Trophoblast cell (in vitro differentiated cells and primary cell): ENCODE measurements at places on chromosomes 5 and 9.
A peak's percentile ranks its signal among the peaks of the same experiment; 100 is the strongest.

- DNase-seq, result no peak
These were observed 456.0 kb downstream of the RAB3C start for GRCh38 chr5:59038798-59039295.

- no peak for DNase-seq
These were observed 42.3 kb upstream of the MATR3 start for GRCh38 chr5:139251281-139251687.

- peak; percentile 99 for DNase-seq
These were observed 21.2 kb downstream of the DYNC2I2 start for GRCh38 chr9:128635266-128636023.

GRCh38 chr9:89160806-89161205 lies 17.8 kb downstream of the SHC3 start:
- no peak for DNase-seq

GRCh38 chr5:141845371-141845851 lies 32.8 kb downstream of the PCDH1 start:
- no peak for DNase-seq

DNA sequence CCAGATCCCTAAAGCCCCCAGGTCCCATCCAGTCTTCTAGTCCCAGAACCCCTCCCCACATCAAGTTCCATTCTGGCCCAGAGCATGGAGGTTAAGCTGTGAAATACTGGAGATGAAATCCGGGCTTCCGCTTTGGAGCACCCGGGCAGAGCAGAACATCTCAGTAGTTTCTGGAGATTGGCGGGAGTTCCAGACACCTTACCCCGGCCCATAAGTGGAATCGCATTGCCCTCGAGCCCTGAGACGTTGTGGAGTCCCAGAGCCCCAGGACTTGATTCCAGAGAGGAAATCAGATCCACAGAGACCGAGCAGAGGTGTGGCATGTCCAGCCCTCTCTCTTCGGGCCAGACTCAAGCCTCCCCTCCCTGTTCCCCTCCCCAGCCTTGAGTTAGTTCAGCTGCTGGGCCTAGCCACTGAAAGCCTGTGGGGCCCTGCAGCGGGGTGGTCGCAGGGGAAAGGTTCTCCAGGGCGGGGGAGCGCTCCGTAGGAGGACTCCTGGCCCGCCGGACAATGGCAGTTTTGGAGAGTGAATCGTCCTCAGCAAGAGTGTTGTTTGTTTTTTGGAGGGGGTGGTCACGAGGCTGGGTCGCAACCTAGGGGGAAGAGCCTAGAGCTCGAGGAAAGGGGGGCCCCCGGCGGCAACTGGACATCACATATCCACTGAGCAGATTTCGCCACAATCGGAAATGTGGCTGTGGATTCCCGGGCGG lies 1.0 kb upstream of the PAX5 start:
- no peak for DNase-seq

DNA sequence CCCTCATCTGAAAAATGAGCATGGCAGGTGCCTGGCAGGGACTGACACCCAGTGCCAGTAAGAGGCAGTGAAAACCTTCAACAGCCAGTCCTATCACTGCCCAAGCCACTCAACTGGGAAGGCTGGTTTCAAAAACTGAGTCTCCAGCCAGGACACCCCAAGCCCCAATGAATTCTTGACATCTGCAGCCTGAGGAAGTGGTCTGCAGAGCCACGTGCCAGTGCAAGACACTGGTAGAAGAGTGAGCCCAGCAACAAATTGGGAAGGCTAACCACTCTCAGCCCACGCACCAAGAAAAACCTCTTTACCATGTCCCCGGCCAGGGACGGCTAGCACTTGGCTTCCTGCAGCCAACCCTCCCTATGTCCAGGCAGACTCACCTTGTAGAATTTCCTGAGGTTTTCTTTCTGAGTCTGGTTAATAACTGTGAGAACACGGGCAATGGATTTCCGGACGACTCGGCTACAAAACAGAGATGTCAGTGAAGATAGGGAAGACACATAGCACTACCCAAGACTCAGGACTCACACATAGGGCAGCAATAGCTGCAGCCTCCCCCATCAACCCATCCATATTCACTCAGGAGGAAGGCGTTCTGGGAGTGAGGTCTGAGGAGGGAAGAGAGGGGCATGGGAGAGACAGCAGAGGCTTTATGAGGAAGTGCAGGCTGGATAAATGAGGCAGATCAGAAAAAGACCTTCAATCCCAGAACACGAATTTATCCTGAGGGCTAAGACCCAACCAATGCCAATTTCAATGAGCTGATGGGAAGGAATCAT lies 1.8 kb downstream of the RPL35 start:
- no peak for DNase-seq

- DNase-seq, result no peak
These were observed 93.7 kb downstream of the SGCD start for GRCh38 chr5:156420665-156421064.

GRCh38 chr5:8864053-8864452 lies 681.8 kb downstream of the SEMA5A start:
- DNase-seq, result peak; percentile 9

GRCh38 chr5:61327760-61328753 lies 4.0 kb upstream of the ZSWIM6 start:
- DNase-seq, result peak; percentile 8

GRCh38 chr9:88737031-88737430 lies 202.1 kb downstream of the NXNL2 start:
- no peak for DNase-seq

DNA sequence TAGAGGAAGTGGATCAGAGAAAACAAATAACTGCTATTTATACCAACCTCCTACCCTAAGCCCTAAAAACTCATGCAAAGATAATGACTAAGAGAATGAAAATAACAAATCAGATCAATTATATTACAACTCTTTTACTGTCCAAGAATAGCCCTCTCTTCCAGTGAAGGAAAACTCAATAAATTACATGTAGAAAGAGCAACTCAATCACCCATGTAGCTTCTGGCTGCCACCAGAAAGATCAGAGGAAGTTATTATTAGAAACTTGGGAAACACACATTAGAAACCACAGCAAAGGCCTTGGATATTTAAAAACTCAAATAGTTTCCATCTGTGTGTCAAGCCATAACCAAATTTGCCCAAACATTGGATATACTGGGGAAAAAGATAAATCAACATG lies 134.0 kb upstream of the TARS1 start:
- DNase-seq, result no peak

DNA sequence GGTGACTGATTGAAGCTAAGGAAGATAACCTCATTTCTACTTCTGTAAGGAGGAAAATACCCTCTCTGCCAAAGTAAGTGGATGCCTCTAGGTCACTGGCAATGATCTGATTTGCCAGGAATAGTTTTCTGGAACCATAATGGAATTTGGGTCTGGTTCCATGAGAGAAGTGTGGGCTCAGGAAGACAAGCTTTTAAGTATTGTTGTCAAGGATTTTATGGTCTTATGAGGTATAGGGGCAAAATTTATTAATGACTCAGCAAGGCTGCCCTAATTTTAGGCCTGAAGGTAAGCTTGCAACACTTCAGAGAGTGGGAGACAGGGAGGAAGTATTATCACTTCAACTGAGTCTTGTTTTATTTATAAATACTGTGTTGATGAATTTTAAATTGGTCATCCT lies 322.6 kb upstream of the ACTBL2 start:
- DNase-seq, result no peak

GRCh38 chr5:80915716-80916115 lies 44.4 kb upstream of the RASGRF2 start:
- peak; percentile 11 for DNase-seq

DNA sequence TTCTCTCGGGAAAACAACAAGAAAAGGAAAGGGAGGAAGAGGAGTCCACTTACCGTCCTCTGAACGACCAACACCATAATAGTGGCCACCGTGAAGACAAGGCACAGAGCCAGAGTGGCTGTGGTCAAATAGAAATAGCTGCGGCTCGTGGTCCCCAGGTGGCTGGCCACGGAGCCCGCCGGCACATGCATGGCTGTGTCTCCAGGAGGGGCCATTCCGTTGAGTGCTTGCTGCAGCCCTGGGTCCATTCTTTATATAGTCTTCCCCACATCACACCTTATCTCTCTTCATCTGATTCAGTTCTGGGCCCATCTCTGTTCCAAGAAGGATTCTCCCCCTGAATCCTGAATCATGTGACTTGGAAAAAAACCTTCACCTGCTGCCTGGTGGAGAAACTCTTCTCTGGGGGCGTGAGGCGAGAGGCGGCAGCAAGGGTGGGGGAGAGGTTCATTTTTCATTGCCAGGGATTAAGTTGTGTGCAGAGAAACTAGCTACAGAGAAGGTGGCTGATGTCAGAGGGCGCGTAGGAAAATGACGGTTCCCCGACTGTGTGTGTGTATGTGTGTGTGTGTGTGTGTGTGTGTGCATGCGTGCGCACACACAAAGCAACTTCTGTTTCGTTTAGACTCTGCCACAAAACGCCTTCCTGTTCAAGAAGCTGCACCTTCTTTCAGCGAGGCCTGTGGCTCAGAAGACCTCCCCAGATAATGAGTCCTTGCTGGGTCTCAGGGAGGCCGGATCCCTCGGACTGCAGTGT lies at the start of gene TNFSF8:
TNFSF8 (minus strand) TSS at position 536 of the 757 bp plus-strand sequence; CDS start at position 248, 288 bp downstream.
- no peak for DNase-seq

- DNase-seq, result peak; percentile 31
These were observed 56.2 kb upstream of the ZSWIM6 start for GRCh38 chr5:61275841-61276240.

- DNase-seq, result no peak
These were observed 196.7 kb downstream of the WDR70 start for GRCh38 chr5:37575541-37576489.

GRCh38 chr5:68968429-68968828 lies 125.4 kb upstream of the SLC30A5 start:
- DNase-seq, result no peak

- no peak for DNase-seq
These were observed 443 bp downstream of the GABRB2 start for GRCh38 chr5:161546095-161546469.

GRCh38 chr5:179192185-179192890 lies 132.2 kb downstream of the ZNF354C start:
- DNase-seq, result no peak
